A549 treated with Mapracorat at 1 μM for 4 hours (cell line): ENCODE measurements at places on chromosomes 6 and 20. TPM values are rescaled to one million over a fixed set of nuclear protein-coding genes. Genes with fewer than 3 reads are reported as not detected.

DEF6 gene
- total RNA-seq, result 0.10 to 0.19 TPM in 2 of 5 replicates, not detected in the others

ENPP1 gene
- total RNA-seq, result 1.1 to 1.5 TPM (median 1.4 TPM) in 5 replicates

UBD gene
- total RNA-seq, result 0.33 to 1.0 TPM (median 0.87 TPM) in 5 replicates

KHDC1 gene
- 3.1 to 4.0 TPM (median 3.5 TPM) in 5 replicates for total RNA-seq

ESR1 gene
- total RNA-seq, result 0.02 TPM in 1 of 5 replicates, not detected in the others

KCNK16 gene
- total RNA-seq, result not detected in 5 replicates

MYCT1 gene
- not detected in 5 replicates for total RNA-seq

PI16 gene
- not detected in 5 replicates for total RNA-seq

RIPOR3 gene
- total RNA-seq, result 0.06 TPM in 1 of 5 replicates, not detected in the others

ISM1 gene
- total RNA-seq, result 0.16 to 0.24 TPM (median 0.21 TPM) in 5 replicates

TLDC2 gene
- not detected in 5 replicates for total RNA-seq

VGLL2 gene
- total RNA-seq, result not detected in 5 replicates

SLC22A16 gene
- total RNA-seq, result not detected in 5 replicates

NHLRC1 gene
- total RNA-seq, result 1.3 to 2.0 TPM (median 1.6 TPM) in 5 replicates

ZBTB46 gene
- 0.75 to 1.1 TPM (median 0.92 TPM) in 5 replicates for total RNA-seq

TRIM15 gene
- total RNA-seq, result not detected in 5 replicates

HMGN3 gene
- total RNA-seq, result 54.4 to 70.4 TPM (median 59.0 TPM) in 5 replicates

WFDC12 gene
- total RNA-seq, result not detected in 5 replicates

LAMP5 gene
- total RNA-seq, result 0.10 to 0.11 TPM in 2 of 5 replicates, not detected in the others

RAET1L gene
- total RNA-seq, result 0.26 to 0.55 TPM (median 0.41 TPM) in 5 replicates

ACTL10 gene
- total RNA-seq, result 0.06 TPM in 1 of 5 replicates, not detected in the others

BPIFB2 gene
- total RNA-seq, result not detected in 5 replicates

COL21A1 gene
- 0.50 to 1.0 TPM (median 0.60 TPM) in 5 replicates for total RNA-seq

ZSCAN23 gene
- total RNA-seq, result not detected in 5 replicates

GLYATL3 gene
- total RNA-seq, result not detected in 5 replicates

MLN gene
- total RNA-seq, result not detected in 5 replicates

PKIB gene
- total RNA-seq, result 0.51 to 1.0 TPM (median 0.54 TPM) in 5 replicates

POM121L2 gene
- total RNA-seq, result not detected in 5 replicates

THBS2 gene
- total RNA-seq, result 0.02 TPM in 1 of 5 replicates, not detected in the others

GRM4 gene
- 0.06 to 0.43 TPM (median 0.13 TPM) in 5 replicates for total RNA-seq

DEFB124 gene
- 0.29 to 0.44 TPM in 2 of 5 replicates, not detected in the others for total RNA-seq

RAB44 gene
- 0.03 to 0.06 TPM (median 0.04 TPM) in 4 of 5 replicates, not detected in the other for total RNA-seq

SALL4 gene
- 1.1 to 2.2 TPM (median 1.2 TPM) in 5 replicates for total RNA-seq

OPN5 gene
- total RNA-seq, result not detected in 5 replicates

PEDS1 gene
- total RNA-seq, result 47.6 to 56.1 TPM (median 54.9 TPM) in 5 replicates

ME1 gene
- total RNA-seq, result 36.3 to 40.5 TPM (median 38.2 TPM) in 5 replicates

PABPC1L gene
- total RNA-seq, result 11.4 to 20.6 TPM (median 15.7 TPM) in 5 replicates

HEY2 gene
- total RNA-seq, result 0.06 to 0.10 TPM (median 0.07 TPM) in 3 of 5 replicates, not detected in the others
